ENCODE measurements at places on chromosomes 5 and 9.
A peak's percentile ranks its signal among the peaks of the same experiment; 100 is the strongest.

- DNase-seq, result peak; percentile 24
These were observed at the start of gene MLANA for GRCh38 chr9:5890641-5891040. MLANA (plus strand) TSS chr9:5890889; CDS start chr9:5892475, 1,586 bp downstream.

GRCh38 chr5:175902026-175902425 lies 30.6 kb downstream of the CPLX2 start:
- DNase-seq, result no peak

- DNase-seq, result no peak
These were observed 151.5 kb downstream of the GOLPH3 start for GRCh38 chr5:32022638-32023037.

DNA sequence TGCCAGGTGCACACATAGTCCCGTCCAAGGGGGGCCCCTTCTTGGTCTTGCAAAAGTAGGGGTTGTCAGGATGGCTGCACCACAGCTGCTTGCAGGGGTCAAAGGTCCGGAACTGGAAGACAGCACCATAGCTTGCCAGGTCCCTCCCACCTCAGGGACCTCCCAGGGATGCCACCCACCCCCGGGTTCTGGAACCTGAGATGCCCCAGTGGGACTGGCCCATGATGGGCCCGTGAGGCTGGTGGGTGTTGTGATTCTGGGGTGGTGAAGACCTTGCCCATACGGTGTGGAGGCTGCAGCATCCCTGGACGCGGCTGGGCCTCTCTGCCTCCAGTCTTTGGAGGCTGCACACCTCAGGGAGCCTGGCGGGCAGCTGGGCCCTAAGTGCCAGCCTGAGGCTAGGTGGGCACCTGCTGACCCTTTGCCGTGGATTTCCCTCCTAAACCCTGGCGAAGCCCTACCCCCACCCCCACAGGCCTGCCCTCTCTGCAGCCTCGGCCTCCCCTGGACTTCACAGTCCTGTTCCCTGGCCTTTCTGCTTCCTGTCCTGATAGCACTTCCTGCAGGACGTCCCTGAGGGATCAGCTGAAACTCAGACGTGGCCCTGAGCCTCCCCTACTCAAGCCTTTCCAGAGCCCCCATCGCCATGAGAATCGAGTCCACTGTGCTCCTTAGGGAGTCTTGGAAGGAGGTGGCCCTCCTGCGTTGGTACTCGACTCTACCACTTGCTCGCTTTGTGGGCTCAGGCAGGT lies 92.1 kb downstream of the ZNF354C start:
- DNase-seq, result no peak

All from esophagus muscularis mucosa (tissue), 4 donors.